Activated CD4-positive, alpha-beta T cell treated with anti-CD3 and anti-CD28 coated beads for 24 hours (primary cell): ENCODE measurements at places on chromosomes 4 and X.

DNA sequence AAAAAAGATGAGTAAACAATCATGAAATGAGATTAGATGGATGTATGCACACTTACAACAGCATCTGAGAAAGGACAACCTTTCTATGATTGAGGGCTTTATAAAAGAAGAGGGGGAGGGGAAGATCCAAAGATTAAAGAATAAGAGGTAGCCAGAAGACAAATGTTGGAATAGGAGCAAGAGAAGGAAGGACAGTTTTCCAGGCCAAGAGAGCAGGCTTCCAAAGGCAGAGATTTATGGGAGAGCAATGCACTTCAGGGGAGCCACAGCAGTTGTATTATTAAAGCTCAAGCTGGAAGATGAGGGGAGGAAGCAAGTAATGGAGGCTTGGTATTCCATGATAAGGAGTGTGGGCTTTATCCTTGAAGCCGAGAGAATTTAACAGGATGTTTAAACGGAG is 110.3 kb upstream of the PTPN13 start:
- no peak for DNase-seq

DNA sequence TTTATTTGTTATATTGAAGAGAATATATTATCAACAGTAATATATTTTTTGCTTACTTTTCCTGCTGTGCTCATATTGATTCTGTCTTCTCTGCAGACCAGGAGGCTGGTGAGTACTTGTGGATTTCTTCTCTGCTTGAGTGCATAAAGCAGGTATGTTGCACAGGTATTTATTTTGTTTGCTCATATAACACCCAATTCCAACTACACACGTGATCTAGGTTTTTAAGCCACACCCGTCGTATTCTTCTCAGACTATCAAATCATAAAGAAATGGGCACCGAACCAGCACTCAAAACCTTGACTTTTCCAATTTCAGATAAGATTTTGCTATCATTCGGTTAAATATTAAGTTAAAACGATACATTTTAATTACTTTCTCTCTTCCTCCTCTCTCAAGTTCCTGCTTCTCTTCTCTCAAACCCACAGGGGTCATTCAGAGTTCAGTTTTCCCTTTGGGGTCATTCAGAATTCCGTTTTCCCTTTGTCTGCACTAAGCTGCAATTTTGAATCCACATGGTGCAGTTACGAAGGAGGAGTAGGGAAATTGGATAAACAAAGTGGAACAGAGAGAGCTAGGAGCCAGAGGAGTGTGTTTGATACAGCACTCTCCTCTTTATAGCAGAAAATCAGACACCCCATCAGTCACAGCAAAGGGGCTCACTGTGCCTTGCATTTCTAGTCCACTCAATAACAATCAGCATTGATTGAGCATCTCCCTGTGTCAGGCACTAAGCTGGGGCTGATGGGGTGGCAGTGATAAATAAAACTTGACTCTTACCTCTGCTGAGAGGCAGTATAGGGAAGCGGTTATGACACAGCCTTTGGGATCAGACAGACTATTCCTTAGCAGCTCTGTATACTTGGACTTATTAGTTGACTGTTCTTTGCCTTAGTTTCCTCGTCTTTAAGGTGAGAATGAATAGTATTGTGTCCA is at the start of gene ADH1C:
TSS of gene ADH1C (minus strand) at position 145 of the 936 bp plus-strand sequence. CDS start at position 74, 71 bp downstream.
- no peak for DNase-seq

DNA sequence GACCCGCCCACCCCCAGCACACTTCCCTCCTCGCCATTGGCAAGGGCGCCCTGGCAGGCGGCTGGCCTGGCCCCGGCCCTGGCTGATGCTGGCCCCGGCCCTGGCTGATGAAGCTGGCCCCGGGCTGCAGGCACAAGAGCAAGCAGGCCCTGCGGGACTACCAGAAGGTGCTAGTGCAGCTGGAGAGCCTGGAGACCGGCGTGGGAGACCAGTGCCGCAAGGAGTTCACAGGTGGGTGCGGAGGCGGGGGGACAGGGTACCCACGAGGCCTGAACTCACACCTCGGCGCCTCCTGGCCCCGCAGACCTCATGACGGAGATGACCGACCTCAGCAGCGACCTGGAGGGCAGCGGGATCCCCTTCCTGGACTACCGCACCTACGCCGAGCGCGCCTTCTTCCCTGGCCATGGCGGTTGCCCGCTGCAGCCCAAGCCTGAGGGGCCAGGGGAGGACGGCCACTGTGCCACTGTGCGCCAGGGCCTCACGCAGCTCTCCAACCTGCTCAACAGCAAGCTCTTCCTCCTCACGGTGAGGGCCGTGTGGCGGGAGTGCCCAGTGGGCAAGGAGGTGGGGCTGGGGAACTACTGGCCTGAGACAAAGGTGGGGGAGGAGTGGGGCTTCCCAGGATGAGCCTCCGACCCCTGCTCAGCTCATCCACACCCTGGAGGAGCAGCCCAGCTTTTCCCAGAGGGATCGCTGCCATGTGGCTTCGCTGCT is 6.1 kb upstream of the SRPK3 start:
- DNase-seq: no peak

DNA sequence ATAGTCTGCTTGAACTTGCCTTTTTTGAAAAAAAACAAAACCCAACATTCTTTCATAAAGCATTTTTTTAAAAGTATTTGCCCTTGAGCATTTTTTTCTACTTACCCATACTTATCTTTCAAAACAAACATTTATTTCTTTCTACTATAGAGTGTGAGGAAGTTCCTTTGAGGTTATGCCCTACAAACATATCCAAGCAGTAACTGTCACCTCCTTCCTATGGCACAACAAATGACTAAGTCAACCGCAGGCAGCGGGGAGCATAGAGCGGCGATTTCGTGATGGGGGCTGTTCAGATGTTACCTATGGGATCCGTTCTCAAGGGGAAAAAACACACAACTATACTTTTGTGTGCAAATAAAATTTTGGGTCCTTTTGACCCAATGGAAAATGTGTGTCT is 19.4 kb downstream of the SPRY1 start:
- no peak for DNase-seq

DNA sequence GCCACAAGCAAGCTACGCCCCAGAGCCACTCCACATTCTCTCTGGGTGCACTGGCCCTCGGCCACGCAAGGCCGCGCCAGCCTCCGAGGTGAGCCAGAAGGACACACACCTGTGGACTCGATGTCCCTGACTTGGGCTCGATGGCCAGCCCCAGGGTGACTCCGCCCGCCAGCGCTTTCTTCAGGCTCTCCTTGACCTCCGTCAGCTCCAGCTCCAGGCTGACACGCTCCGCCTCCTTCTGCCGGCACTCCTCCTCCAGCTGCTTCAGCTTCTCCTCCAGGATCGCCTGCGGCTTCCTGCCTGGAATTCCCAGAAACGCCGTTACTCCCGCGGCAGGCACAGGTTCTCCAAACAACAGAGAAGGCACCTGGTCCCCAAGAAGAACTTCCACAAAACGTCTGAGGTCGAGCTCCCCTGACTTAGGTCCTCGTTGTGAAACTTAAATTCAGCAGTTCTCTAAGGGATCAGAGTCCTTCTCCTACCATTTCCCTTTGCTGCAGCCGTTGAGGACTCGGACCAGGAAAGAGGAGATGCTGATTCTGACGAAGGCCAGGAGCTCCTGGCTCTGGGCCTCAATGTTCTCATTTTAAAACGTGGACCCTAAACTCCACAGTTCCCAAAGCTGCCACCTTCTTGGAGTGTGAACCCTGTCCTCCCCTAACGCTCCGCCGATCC is 166.8 kb downstream of the AFAP1 start:
- DNase-seq: no peak

- no peak for DNase-seq
These were observed 134.2 kb downstream of the MAML3 start for GRCh38 chr4:140019619-140020347.

GRCh38 chr4:141905751-141906150 is 269.4 kb downstream of the IL15 start:
- no peak for DNase-seq

GRCh38 chrX:77087529-77088169 is 359.5 kb upstream of the FGF16 start:
- DNase-seq: no peak

DNA sequence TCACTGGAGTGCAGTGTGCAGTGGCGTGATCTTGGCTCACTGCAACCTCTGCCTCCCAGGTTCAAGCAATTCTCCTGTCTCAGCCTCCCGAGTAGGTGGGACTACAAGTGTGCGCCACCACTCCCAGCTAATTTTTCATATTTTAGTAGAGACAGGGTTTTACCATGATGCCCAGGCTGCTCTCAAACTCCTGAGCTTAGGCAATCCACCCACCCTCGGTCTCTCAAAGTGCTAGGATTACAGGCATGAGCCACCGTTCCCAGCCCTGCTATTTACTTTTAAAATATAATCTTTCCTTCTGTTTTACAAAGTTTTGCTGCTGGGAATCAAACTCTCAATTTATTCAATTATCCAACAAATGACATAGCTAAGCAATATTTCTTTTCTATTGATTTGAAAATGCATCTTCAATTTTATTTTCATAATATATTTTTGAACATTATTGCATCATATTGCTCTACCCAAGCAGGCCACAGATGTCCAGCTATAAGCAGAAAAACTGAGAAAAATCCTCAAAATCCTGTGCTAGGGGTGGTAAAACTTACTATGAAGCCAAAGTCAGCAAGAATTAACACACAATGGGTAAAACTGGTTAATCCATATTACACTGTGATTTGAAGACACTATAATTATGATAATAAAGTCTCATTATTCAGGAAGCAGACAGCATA is 5.2 kb downstream of the TIFA start:
- no peak for DNase-seq

GRCh38 chr4:170325599-170325998 is 235.8 kb upstream of the AADAT start:
- DNase-seq: no peak

DNA sequence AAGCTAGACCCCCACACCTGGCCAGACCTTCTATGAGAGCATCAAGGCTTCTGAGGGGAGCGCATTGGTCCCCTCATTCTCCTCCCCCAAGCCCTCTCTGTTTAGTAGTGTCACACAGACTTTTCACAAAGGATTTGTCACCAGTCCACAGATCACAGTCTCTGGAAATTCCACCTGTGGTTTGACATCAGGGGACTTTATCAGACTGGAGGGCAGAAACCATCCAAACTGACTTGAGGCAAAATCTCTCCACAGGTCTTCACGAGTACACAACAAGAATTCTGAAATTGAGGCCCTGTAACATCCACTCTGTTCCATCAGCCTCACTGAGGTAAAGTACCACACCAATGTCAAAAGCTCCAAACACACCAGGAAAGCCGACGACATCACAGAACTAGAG is 112.5 kb downstream of the SH3KBP1 start:
- DNase-seq: no peak

GRCh38 chrX:16462912-16463311 is 187.0 kb upstream of the S100G start:
- no peak for DNase-seq

DNA sequence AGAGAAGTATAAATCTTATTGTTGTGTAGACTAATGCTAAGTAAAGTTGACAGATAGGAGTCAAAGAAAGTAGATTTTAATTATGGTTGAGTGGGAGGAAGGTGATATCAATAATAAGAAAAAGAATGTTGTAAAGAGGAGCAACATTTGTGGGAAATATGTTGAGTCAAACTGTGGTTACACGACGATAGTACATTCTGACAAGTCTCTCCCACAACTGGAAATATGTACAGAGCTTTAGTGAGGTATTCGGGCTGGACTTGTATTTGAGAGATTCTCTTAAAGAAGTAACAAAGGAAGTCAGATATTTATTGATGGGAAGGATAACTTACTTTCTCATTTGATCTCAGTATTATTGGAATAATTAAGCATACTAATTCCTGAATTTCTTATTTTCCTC is 525.3 kb upstream of the MAGEB2 start:
- DNase-seq: no peak

GRCh38 chrX:151743651-151744470 is 9.3 kb downstream of the CNGA2 start:
- DNase-seq: no peak

- no peak for DNase-seq
These were observed 102.7 kb downstream of the SH3BGRL start for GRCh38 chrX:81304563-81304962.

- no peak for DNase-seq
These were observed 4.1 kb downstream of the IBSP start for GRCh38 chr4:87803421-87803820.

DNA sequence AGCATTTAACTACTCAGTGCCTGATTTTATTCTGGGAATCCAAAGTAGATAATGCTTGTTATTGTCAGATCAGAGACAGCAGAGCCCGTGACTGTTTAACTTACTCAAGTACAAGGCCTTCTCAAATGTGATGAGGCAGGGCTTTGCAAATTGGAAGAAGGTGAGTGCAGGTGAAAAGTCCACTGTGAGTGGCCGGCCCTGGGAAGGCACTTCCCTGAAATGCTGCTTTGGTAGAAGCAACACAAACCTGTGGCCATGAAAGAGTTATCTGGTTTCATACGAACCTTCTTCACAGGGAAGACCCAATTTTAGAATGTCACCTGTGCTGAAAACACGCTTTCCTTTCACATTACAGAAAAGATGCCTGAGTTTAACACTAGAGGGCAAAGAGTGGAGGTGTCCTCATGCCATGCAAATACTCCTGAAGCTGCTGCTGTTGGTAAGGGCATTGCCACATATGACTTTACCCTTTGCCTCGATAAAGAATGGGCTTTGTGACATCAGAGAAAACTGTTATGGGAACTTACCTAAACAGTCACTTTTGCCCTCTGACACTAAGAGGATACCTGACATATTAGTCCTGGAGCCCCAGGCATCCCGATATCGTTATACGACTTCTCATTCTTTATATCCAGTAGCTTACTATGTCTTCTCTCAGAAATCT is 8.0 kb downstream of the PPARGC1A start:
- no peak for DNase-seq

DNA sequence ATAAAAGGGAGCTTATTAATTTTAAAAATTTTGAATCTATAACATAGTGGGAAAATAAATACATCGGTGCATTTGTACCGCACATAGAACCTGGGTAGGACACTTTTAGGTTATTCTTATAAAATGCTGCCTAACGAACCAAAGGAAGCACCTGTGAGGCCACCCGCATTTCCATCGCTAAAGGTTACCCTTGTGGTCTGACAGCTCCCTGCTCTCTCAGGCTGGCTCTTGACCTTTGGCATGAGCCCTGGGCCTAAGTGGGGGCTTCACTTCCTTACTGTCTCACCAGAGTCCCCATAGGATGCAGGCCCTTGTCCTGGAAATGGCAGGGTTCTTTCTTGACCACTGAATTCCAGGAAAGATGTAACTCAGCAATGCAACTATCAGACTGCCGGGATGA is 46.0 kb downstream of the HADH start:
- DNase-seq: no peak
